ENCODE measurements at places on chromosomes 13 and 19.

- no peak for DNase-seq
These were observed 4.2 kb downstream of the ZNF101 start for GRCh38 chr19:19672816-19673215.

DNA sequence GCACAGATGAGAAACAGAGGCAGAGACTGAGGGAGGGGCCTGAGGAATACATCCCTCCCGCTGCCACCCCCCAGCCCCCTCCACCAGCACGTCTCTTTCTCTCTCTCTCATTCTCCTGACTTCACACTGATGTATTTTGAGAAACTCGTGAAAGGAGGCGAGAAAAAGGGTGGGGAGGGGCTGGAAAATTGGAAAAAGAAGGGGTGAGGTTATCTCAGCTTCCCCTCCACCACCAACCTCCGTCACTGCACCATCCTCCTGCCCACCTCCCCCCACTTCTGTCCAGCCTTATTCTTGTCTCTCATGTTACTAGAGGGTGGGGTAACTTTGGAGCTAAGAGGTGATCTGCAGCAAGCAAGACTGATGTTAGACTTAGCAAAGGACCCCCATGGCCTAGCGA, 1.5 kb downstream of the SLC17A7 start:
- DNase-seq, result no peak

DNA sequence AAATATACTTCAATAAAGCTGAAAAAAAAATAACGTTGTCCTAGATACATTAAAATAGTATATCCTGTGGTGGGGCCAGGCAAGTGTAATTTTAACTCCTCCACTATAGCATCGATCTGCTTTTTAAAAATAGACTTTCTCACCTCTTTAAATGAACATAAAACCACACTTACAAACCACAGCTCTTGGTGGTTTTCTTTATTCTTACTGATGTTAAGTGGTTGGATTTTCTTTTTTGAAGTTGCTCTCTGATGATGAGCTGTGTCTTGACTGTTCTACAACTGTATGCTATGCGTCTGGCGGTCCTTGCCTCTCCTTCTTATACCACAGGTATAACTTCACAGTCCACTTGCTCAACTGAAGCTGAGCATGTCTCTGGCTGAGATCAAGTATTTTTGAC, 721.5 kb upstream of the KLHL1 start:
- peak; percentile 18 for DNase-seq

GRCh38 chr19:6048793-6049405, 61.4 kb downstream of the RFX2 start:
- peak; percentile 85 for DNase-seq

DNA sequence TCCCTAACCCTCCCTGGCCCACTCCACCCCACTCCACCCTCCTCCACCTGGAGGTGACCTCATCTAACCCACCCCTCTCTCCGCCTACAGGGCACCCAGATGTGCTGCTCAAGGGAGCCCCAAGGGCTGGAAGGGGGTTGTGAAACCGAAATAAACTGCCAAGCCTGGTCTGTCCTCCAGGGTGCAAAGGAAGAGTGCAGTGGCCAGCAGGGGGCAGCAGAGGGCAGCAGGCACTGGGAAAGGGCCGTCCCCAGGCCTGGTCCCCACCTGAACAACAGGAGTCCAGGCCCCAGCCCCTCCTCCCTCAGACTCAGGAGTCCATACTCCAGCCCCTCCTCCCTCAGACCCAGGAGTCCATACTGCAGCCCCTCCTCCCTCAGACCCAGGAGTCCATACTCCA, 8.4 kb upstream of the BCAM start:
- peak; percentile 70 for DNase-seq

- peak; percentile 33 for DNase-seq
These were observed 281.5 kb upstream of the HTR2A start for GRCh38 chr13:47178090-47178950.

DNA sequence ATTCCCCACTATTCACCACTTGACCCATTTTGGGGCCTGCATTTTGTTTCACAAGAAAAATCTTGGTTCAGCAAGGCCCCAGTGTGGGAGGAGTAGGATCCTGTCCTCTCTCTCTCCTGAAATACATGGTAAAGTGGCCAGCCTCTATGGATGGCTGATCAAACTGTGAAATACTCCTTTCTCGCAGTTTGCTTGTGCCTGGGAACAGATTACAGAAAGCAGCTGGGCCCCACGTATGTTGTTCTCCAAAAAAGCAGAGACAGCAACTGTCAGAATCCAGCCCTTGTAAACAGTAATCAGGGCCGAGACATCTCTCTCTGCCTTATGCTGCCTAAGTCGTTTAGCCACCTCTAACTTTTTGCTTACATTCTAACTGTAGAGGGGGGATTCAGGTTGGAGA, 61.0 kb upstream of the RAP2A start:
- DNase-seq, result no peak

DNA sequence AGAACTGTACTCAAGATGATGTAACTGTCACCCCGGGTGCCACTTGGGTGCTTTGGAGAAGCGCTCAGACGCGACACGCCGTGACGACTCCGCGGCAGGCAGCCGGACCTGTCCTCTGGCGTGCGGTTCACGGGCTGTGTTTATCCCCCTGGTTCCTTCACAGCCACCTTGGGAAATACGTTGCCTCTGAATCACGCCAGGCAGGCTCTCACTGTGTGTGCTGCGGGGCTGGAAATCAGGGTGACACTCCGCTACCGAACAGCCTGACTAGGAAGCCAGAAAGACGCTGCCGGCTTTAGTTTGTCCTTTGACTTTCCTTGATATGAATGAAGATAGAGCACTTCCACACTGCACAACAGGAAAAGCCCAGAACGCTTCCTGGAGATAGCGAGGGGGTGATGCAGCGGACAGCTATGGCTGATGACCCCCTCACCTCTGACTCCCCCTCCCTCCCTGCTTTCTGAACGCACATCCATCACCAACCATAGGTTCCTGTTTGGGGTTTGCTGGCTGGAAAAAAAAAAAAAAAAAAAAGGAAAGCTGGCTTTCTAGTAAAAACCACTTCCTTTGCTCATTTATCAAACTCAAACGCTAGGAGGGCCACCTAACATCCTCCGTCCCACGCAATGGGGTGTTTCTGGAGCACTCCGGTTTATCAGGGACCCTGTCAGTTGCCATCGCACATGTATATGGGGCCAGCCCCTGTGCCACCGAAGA, 3.7 kb upstream of the GP6 start:
- DNase-seq, result peak; percentile 51

DNA sequence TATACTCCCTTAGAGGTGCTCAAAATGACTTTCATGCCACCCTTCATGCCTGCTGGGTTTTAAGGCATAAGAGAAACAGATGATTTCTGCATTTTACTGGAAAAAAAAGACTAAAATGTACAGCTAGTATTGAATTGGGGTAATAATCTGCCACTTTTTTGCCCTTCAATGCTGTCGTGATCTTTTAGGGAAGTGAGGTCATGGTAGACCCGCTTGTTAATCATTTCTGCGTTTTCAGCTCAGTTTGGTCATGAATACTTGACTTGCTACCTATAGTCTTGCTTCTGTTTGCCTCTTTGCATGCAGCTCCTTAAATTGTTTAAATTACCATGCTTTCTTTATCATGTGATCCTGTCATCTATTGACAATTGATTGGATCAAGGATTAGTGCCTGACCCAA, 90.4 kb downstream of the PCCA start:
- no peak for DNase-seq

DNA sequence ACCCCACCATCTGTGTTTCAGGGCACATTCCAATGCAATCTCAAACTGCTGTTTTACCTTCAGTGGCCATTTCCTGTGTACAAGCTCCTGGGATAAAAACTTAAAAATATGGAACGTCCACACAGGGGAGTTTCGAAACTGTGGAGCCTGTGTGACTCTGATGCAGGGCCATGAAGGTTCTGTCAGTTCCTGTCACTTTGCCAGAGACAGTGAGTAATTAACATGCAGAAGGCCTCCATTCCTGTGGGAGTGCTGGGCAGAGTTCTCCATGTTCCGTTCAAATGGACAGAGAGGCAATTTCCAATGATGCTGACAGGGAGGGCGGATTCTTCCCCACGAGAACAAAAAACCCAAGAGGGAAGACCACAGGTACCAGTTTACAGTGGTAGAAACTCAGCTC, 24.4 kb downstream of the WDR88 start:
- no peak for DNase-seq

GRCh38 chr19:49217382-49217781, 59.8 kb downstream of the TRPM4 start:
- DNase-seq, result no peak

GRCh38 chr13:92164822-92165221, 766.4 kb downstream of the GPC5 start:
- DNase-seq, result no peak

DNA sequence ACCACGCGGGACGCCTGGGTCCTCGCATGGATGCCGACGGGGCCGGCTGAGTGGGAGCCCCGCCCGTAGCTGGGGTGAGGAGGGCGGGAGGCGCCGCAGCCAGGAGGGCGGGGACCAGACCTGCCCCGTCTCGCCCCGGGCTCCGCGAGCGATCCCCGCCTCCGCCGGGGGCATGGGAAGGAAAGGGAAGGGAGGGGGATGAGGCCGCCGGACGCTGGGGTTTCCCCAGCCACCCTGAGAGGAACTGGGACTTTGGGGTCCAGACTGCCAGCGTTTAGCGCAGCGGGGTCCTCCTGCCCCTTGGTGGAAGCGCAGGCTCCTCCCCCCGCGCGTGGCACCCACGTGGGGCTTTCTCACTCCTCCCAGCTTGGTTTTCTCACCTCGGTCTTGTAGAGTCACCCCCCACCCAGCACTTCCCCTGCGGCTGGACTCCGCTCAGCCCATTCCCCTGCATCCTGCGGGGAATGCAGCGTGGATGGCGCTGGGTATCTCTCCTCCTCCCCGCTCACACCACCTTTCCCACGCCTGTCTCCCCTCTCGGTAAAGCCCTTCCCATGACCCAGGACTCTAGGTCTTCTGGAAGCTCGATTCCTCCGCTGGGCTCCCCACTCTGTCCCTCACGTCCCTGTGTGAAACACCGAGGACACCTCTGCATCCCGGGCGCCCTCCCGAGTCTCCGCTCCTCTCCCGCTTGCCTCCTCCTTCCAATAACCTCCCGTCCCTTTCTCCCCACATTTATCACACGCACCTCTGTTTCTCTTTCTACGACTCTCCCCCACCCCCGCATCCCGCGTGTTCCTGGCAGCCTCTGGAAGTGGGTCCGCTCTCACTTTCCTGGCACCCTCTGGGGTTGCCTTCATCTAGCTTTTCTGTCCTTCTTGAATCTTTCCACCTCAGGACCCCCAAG, 2.1 kb downstream of the TGFB1 start:
- peak; percentile 71 for DNase-seq

GRCh38 chr13:99626461-99627082, 125.3 kb downstream of the TM9SF2 start:
- DNase-seq, result no peak

- no peak for DNase-seq
These were observed 793 bp downstream of the LRFN1 start for GRCh38 chr19:39319892-39320248.

GRCh38 chr13:49540552-49540951, 44.8 kb downstream of the PHF11 start:
- no peak for DNase-seq

DNA sequence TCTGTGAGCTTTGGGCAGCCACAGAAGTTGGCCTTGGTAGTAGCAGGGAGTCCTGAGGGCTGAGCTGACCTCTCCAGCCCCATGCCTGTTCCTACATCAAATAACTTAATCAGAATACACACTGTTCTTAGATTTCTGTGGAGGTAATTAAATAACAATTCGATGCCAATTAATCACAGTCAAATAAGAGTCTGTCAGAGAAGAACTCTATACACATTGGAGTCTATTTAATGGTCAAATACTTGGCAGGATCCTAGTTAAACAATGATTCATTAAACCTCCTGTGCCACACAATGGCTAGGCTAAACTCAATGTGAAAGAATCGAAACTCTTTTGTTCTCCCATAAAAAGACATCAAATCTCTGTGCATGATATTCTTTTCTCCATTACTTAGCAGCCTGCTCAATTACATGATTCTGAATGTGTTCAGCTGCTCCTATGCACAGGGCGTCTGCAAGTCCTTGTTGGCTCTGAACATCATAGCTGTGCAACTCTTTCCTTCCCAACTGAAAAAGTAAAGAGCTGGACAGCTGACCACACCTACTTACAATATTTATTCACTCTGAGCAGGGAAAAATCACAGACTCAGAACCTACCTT, 173.1 kb downstream of the ABCC4 start:
- DNase-seq, result no peak

DNA sequence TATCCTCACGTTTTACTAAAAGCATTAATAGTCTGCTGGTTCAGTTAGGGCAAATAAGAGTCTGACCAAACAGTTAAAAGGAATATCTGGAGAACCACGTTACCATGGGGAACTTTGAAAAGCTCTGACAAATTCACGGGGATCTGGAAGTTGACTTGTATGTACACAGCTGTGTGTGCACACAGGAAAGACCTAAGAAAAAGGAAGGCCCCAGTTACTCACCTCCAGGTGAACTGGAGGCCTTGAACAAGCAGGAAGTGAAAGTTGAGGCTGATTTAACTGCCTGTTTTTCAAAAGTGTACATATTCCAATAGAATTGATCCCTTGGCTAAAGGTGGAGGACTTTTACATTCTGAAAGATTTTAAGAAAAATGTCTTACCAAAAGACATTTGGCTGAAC, 1891.6 kb upstream of the PCDH20 start:
- DNase-seq, result peak; percentile 24

DNA sequence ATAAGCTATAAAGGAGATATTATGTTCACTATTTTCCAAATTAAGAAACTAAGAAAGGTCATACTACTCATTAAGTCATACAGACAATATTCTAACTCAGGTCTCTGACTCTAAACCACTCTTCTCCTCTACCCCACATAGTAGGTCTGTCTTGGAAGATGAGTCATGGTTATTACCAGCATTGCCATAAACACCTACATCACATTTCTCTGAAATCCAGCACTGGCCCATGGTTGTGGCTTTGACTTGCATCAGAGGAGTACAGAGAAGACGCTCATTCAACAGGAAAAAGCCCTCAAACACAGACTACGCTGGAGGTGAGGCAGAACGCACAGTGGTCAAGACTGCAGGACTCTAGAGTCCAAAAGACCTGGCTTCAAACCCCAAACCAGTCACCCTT, 476.8 kb downstream of the COG6 start:
- DNase-seq, result no peak

- no peak for DNase-seq
These were observed 45.5 kb downstream of the HSPH1 start for GRCh38 chr13:31116224-31116623.

DNA sequence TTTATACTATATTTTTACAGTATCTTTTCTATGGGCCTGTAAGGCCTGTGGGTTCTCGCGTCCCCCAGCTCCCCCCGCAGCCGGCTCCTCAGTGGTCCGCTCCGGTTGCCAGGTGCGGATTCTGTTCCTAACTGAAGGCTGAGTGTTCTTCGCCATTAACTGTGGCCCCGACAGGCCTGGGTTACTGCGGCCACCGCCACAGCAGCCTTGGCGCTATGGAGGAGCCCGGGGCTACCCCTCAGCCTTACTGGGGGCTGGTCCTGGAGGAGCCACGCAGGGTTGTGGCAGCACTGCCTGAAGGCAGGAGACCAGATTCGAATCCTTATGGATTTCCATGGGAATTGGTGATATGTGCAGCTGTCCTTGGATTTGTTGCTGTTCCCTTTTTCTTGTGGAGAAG, 45.8 kb downstream of the SPRYD7 start:
- DNase-seq, result no peak

DNA sequence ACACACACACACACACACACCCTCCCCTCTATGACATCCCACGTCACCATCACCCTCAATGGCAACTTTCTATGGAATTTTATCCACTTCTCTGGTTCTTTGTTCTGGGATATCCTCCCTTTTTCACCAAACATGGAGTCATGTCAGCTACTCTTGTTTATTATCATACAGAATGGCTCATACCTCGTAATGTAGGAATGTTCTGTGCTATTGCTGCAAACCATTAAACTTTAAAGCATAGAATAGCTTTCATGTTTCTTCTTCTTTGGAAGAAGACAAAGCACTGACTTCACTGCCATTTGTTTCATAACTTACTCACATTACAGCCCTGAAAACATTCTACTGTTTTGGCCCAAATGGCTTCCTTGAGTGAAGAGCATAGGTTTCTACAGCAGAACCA, 163.4 kb downstream of the FOXO1 start:
- no peak for DNase-seq

All from Kasumi-1 (cell line).